Endothelial cell of coronary artery (primary cell): ENCODE measurements at places on chromosomes 16 and 17. TPM values are rescaled to one million over a fixed set of nuclear protein-coding genes. Genes with fewer than 3 reads are reported as not detected.

Gene RPS6KB1
- total RNA-seq: 17.6 and 21.6 TPM in 2 replicates

Gene SKAP1
- total RNA-seq: not detected in 2 replicates

Gene FLOT2
- total RNA-seq: 59.1 and 62.1 TPM in 2 replicates

Gene ZFHX3
- total RNA-seq: 3.1 and 7.0 TPM in 2 replicates

Gene MT1E
- total RNA-seq: 131 and 212 TPM in 2 replicates
